ENCODE measurements at places on chromosomes 3 and 15.

DNA sequence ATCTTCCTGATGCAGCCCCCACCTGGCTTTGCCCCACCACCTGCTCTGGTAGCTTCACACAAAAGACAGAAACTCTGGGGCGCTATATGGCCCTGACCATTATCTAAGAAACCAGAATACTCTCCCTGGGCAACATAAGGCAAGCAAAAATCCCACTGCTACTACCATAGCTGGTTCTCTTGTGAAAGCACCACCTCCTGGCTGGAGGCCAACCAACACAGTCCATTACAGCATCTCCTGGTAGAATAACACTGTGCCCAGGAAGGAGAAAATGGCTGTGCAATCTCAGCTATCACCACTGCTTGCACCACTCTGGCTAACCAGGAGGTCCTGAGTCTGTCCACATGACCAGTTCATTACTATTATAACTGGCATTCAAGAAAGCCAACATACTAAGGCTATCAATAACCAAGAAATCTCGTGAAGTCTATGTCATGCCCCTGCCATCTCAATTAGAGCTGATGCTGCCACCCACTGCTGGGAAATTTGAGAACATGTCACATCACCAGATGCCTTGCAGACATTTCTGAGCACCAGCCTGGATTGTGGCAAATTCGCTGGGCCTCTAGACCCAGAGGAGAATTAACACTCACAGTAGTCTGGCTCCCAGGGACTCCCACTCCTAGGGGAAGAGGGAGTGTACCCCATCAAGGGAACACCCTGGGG lies 1114.8 kb downstream of the ROBO2 start:
- H3K27me3 ChIP-seq: no peaks in the 10 kb centered on the region
- H3K27ac ChIP-seq: no peak overlapping the region
- no peaks in the 10 kb centered on the region for H3K4me1 ChIP-seq

DNA sequence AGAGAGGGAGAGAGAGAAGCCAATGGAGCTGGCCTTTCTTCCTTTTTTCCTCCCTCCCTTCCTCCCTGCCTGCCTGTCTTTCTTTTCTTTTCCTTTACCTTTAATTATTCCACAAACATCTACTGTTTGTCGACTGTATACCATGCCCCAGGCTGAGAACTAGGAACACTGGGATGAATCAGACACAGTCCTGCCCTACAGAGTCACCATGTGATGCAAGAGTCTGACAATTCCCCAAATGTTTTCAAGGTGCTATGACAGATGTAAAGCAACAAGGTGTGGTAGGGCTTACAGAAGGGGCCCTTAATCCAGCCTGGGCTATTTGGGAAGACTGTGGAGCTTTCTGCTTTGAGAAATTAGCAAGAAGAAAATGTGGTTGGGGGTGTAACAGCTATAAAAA lies 4.0 kb upstream of the SPSB4 start:
- no peaks in the 10 kb centered on the region for H3K36me3 ChIP-seq
- H3K4me1 ChIP-seq: peaks cover 18% of the 10 kb centered on the region
- DNase-seq: no peak
- no peak overlapping the region for H3K27ac ChIP-seq
- H3K4me3 ChIP-seq: no peak overlapping the region

- H3K27me3 ChIP-seq: no peaks in the 10 kb centered on the region
- no peak overlapping the region for H3K4me3 ChIP-seq
- H3K4me1 ChIP-seq: no peaks in the 10 kb centered on the region
- no peak for DNase-seq
- no peaks in the 10 kb centered on the region for H3K36me3 ChIP-seq
Observed at GRCh38 chr3:167776066-167776685, 40.7 kb downstream of the SERPINI1 start.

DNA sequence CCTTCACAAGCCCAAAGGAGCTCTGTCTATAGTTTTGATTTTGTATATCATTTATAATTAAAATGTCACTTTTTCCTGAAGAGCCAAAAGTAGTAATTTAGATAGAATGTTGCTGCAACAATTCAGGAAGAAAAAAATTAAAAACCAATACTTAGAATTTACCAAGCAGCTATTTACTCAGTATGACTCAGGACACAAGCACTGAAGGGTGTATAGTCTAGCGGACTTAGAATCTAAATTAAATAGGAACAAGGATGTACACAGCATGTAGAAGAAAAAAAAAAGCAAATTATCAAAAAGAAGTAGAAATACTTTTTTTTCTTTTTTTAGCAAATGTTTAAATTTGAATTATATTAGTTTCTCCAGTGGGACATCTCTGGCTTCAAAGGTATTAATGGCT lies 31.6 kb downstream of the PGBD4 start:
- H3K27ac ChIP-seq: no peak overlapping the region
- H3K27me3 ChIP-seq: no peaks in the 10 kb centered on the region
- H3K36me3 ChIP-seq: peaks cover 9% of the 10 kb centered on the region

- H3K4me3 ChIP-seq: no peak overlapping the region
- H3K27ac ChIP-seq: no peak overlapping the region
- H3K27me3 ChIP-seq: no peaks in the 10 kb centered on the region
- H3K36me3 ChIP-seq: no peaks in the 10 kb centered on the region
- no peaks in the 10 kb centered on the region for H3K4me1 ChIP-seq
Observed at GRCh38 chr15:49301562-49301961, 121.5 kb upstream of the FGF7 start.

DNA sequence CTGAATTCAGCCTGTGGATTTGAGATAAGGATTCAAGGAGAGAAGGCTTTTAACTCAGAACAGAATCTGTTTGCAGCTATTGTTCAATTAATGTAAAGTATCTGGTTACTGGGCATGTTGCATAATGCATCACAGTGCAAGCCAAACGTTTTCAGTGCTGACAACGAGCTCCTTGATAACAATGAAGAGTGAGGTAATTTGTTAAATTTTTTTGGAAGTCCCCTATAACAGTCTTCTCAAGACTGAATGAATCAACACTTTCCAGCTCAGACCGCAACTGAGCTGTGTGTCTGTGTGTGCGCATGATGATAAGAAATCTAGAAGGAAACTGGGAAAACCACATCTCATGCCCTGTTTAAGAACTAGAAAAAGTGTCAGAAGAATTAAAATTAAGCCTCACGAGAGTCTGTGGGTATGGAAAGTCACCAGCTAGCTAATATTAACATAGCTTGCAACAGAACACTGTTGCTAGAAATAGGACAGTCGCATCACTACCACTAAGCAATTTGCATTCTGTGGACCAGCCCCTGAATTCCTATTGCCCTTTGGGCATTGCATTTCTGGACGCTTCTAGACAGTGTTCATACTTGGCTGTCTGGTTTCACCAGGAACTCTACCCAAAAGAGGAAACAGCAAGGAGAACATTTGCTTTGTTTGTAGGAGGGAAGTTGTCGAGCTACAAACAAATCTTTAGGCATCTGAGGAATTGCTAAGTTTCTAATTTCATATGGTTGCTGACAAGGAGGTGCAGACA lies 43.7 kb upstream of the ATP2C1 start:
- H3K4me3 ChIP-seq: peak overlapping the region; percentile 22
- peak overlapping the region; percentile 57 for H3K27ac ChIP-seq
- H3K36me3 ChIP-seq: no peaks in the 10 kb centered on the region
- peaks cover 17% of the 10 kb centered on the region for H3K4me1 ChIP-seq
- no peak for DNase-seq

DNA sequence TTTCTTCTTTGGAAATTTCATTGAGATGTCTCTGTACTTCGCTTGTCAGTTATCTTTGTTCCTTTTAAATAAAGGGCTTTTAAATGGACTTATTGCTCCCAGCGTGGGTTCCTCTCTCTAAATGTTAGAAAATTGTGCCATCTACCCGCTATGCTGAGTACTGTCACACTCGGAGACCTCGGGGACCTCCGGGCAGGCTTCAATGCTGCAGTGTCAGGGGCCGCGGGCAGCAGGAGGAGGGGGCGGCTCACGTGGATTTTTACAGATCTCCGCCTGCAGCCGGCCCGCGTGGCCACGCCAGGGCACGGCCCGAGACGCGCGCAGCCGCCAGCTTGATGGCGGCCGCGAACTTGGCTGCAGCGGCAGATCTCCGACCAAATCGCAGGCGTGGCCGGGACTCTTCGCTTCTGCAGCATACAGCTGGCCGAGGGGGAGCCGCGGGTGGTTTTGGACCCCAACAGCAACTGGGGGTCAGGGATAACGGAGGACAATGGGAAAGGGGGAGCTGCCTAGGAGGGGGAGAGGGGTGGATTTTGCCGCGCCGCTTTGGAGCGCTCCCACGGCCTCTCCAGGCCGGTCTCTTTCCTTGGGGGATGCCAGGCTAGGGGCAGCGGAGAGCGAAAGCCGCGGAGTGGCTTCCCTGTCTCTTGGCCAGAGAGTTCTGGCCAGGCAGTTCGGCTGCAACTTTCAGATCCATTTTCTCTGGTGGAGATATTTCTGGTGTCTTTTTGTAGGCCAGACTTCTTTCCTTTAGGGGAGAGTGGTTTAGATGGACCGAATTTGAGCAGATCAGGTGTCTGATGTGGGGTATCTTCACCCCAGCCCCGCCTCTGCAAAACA lies 15.3 kb downstream of the NR2F2 start:
- DNase-seq: no peak
- peak overlapping the region; percentile 73 for H3K4me3 ChIP-seq
- no peaks in the 10 kb centered on the region for H3K27me3 ChIP-seq
- peaks cover 73% of the 10 kb centered on the region for H3K4me1 ChIP-seq
- no peaks in the 10 kb centered on the region for H3K36me3 ChIP-seq

DNA sequence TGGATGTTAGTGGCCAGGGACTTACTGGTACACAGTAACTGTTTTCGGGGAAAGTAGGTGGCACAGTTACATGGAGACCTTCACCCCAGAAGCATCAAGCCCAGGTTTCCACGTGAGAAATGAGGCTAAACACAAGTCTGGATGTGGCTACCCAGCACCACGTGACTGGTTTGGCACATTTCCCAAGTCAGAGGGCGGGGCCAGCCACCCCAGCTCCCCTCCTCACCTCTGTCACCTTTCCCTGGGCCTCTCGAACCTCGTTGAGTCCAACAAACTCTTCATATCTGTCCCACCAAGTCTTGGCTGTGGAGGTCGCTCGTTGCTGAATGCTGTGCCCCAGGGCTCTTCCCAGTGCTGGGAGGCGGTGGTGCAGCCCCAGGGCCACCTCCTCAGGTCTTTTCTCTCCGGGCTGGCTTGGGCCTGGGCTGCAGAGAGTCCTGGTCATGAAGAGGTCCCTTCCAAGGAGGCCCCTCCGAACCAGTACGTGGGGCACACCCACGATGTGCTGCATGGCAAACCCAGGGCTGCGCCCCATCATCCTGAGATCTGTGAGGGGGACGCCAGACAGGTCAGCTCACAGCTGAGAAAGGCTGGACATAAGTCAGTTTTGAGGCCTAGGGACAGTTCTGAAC lies 4.8 kb upstream of the PLXNB1 start:
- no peak for DNase-seq
- no peak overlapping the region for H3K4me3 ChIP-seq
- H3K4me1 ChIP-seq: peaks cover 56% of the 10 kb centered on the region

DNA sequence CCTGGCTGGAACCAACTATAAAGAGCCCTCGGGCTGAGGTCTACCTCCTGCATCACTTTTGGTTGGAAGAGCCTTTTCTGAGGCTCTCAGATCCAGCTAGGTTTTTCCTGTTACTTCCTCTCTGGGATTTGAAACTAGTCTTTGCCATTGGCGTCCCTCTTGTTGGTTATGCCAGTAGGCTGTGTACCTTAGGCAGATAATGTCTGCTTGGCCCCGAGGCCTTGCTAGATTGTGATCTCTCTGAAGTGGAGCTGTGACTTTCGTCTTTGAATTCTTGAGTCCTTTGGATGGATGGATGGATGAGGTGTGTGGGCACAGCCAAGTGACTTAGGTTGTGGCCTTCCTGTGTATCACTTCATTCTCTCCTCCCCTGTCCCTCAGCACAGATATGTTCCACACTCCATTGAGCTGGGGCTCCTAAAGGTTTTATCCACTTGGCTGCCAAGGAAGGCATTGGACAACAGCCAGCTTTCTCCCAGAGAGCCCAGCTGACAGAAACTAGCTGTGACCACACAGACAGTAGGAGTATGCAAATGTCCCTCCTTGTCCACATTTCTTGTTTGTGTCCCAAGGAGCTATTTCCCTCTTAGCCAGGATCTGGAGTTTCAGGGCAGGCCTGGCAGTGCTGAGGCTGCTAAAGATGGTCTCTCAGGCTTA lies 7.9 kb upstream of the DNAJC17 start:
- H3K27me3 ChIP-seq: no peaks in the 10 kb centered on the region
- DNase-seq: no peak
- H3K4me3 ChIP-seq: no peak overlapping the region
- H3K27ac ChIP-seq: no peak overlapping the region
- H3K4me1 ChIP-seq: no peaks in the 10 kb centered on the region
- H3K36me3 ChIP-seq: peaks cover 7% of the 10 kb centered on the region

DNA sequence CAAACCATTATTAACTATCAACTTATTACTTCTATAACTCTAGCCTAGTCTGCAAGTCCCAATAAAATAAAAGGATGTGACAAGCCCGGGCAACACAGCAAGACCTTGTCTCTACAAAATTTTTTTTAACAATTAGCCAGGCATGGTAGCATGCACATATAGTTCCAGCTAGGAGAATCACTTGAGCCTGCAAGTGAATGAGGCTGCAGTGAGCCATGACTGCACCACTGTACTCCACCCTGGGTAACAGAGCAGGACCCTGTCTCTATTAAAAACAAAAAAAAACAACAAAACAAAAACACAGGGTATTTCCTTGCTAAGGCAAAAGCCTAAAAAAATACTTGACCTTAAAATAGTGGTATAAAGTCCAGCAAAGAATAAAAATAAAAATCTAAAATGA lies 31.4 kb downstream of the ANKRD28 start:
- H3K4me1 ChIP-seq: peaks cover 16% of the 10 kb centered on the region
- no peak overlapping the region for H3K27ac ChIP-seq
- no peak overlapping the region for H3K4me3 ChIP-seq
- no peak for DNase-seq
- H3K36me3 ChIP-seq: peaks cover 27% of the 10 kb centered on the region

DNA sequence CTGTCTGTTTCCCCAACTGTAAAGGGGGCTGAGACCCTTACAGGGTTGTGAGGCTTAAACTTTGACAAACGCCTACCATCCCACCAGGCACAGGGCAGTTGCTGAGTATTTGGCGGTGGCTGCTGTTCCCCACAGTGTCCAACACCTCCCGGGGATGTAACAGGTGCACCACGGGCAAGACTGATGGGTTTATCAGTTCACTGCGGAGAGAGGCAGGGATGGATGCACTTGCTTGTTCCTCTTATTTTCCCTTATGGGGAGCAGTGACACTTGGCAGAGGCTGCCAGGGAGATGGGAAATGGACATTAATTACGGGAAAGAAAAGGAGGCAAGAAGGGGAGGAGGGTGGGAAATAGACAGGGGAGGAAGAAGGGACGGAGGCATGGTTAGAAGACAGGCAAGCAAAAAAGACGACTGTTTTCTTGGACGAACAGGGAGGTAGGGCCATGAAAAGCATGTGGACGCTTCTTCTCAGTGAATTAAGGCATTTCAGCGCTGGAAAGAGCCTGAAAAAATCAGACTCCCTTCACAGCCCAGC lies 16.6 kb upstream of the ADIPOQ start:
- H3K27ac ChIP-seq: no peak overlapping the region
- H3K4me1 ChIP-seq: peaks cover 36% of the 10 kb centered on the region
- DNase-seq: no peak
- peaks cover 4% of the 10 kb centered on the region for H3K27me3 ChIP-seq
- H3K36me3 ChIP-seq: no peaks in the 10 kb centered on the region
